Foreskin melanocyte (primary cell): ENCODE measurements at places on chromosomes 2 and 18.

- DNase-seq = no peak
These were observed 6.7 kb upstream of the SDC1 start for GRCh38 chr2:20231598-20232026.

DNA sequence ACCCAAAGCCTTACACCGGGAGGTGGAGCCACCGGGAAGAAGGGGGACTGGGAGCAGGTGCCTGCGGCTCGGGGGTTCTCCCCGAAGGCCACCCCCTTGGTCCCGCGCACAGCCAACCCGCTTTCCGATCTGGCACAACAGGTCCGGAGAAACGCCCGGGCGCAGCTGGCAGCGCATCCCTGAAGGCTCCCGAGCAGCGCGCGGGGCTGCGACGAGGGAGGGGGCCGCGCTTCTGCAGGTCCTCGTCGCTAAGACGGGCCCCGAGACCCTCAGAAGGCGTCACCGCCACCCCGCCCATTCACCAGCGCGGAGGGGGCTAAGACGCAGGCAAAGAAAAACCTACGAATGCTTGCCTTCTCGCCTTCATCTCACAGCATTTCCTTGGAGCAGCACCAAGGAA lies 1.8 kb downstream of the CBLN2 start:
- DNase-seq = no peak

DNA sequence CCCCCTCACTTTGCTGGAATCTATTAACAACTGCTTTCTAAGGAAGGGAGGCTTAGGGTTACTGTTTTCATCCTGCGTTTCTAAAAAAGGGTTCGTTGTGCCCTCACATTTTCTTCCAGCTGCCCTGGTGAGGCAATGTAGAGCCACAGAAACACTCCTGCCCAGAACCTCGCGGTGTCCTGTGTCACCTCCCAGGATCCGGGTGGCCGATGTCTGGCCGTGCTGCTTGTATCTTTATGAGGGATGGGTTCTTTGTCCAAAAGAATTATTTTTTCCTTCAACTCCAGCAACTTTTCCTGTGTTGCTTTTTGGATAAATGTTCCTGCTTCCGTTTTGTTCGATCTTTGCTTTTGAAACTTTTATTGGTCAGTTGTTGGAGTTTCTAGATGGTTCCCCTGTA lies 291.8 kb upstream of the HS6ST1 start:
- DNase-seq = no peak

GRCh38 chr2:150376553-150377335 lies 110.7 kb downstream of the RND3 start:
- no peak for DNase-seq

GRCh38 chr2:232113821-232114220 lies 152.3 kb downstream of the DIS3L2 start:
- DNase-seq = no peak
